ENCODE measurements at places on chromosomes 12 and 14. TPM values are rescaled to one million over a fixed set of nuclear protein-coding genes. Genes with fewer than 3 reads are reported as not detected.

GRCh38 chr14:68592948-68593556, 199.8 kb downstream of the ZFP36L1 start:
- DNase-seq: no peak
- peaks cover 43% of the 10 kb centered on the region for H3K4me1 ChIP-seq
- no peaks in the 10 kb centered on the region for H3K27me3 ChIP-seq

DNA sequence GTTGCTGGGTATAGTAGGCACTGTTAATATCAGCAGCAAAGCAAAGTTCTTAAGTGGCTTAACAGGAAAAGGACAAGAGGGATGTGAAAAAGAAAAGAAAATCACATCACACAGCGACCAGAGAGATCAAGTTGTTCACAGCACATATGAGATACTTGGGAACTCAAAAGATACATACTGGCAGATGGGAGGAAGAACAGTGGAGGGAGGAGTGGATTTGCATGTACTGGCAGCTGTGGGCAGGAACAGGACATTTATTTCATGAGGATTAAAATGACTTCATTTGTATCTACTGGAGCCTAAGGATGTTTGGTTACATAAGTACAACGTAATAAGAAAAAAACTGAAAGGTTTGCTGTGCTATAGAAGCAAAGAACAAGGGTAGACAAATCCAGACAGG, 136.5 kb upstream of the IFNG-AS1 start:
- H3K27ac ChIP-seq: no peak overlapping the region
- H3K4me1 ChIP-seq: no peaks in the 10 kb centered on the region
- no peak overlapping the region for H3K4me3 ChIP-seq
- no peak for DNase-seq
- H3K27me3 ChIP-seq: no peaks in the 10 kb centered on the region

- no peaks in the 10 kb centered on the region for H3K4me1 ChIP-seq
- H3K27ac ChIP-seq: no peak overlapping the region
- DNase-seq: no peak
- H3K27me3 ChIP-seq: no peaks in the 10 kb centered on the region
Observed at GRCh38 chr12:81245458-81245857, 167.6 kb downstream of the ACSS3 start.

Gene KCNC2
- polyA plus RNA-seq: not detected

Gene KRT72
- not detected for polyA plus RNA-seq

GRCh38 chr12:32641287-32641901, 37.7 kb upstream of the DNM1L start:
- H3K27me3 ChIP-seq: no peaks in the 10 kb centered on the region
- H3K27ac ChIP-seq: no peak overlapping the region
- no peak overlapping the region for H3K4me3 ChIP-seq
- no peak for DNase-seq
- peaks cover 87% of the 10 kb centered on the region for H3K36me3 ChIP-seq
- no peaks in the 10 kb centered on the region for H3K4me1 ChIP-seq

- no peaks in the 10 kb centered on the region for H3K4me1 ChIP-seq
- no peak overlapping the region for H3K4me3 ChIP-seq
- no peak for DNase-seq
Observed at GRCh38 chr12:130454296-130454695, 116.6 kb downstream of the PIWIL1 start.

DNA sequence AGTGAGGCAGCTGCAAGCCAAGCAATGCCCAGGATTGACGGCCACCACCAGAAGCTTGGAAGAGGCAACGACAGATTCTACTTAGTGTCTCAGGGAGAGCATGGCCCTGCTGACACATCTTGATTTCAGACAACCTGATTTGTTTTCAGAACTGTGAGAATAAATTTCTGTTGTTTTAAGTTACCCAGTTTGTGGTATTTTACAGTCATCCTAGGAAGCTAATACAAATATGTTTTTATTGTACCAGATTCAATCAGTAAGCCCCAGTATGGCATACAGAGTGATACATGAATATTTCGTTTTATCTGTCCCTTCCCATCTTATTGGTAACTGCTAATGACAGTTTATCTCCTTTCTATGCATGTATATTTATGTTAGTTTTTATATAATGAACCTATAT, 62.3 kb downstream of the SAMD4A start:
- H3K36me3 ChIP-seq: no peaks in the 10 kb centered on the region
- peaks cover 35% of the 10 kb centered on the region for H3K4me1 ChIP-seq
- no peak overlapping the region for H3K27ac ChIP-seq
- no peak overlapping the region for H3K4me3 ChIP-seq

Gene GALNT16
- not detected for polyA plus RNA-seq

DNA sequence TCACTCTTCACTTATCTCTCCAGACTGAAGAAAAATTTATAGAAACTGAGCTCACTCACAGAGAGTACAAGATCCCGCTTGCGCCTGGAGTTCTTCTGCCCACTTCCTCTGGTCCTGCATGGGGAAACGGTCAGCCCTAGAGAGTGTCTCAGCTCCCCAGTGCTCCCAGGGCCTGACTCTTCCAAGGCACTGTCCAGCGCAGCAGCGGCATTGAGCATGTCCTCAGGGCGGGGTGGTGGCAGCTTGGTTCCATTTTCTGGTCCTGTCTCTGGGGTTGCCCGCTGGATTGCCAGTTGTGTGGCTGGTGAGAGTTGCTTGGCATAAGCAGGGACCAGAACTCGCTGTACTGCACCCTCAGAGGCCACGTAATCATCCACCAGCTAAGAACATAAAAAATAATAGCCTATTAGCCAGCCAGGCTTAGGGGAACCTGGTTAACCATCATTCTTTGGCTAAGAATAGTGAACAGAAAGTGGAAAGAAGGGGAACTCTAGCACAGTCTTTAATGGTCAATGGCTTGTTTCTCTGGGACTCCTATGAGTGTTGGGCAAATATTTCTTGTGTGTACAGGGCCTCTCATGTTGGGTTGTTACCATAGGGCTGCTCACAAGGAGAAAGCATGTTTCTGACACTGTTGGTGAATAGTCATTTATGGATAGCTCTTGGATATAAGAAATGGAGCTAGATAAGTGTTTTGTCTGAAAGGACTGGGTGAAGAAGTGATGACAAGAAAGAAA, 13.7 kb upstream of the AJUBA start:
- DNase-seq: no peak
- H3K4me3 ChIP-seq: no peak overlapping the region
- H3K27ac ChIP-seq: no peak overlapping the region
- no peaks in the 10 kb centered on the region for H3K27me3 ChIP-seq

- no peaks in the 10 kb centered on the region for H3K27me3 ChIP-seq
- DNase-seq: no peak
Observed at GRCh38 chr12:67811437-67812361, 163.2 kb downstream of the DYRK2 start.

GRCh38 chr14:75589931-75590330, 11.5 kb downstream of the FLVCR2 start:
- H3K4me3 ChIP-seq: no peak overlapping the region
- no peaks in the 10 kb centered on the region for H3K4me1 ChIP-seq
- H3K36me3 ChIP-seq: no peaks in the 10 kb centered on the region
- no peaks in the 10 kb centered on the region for H3K27me3 ChIP-seq
- no peak overlapping the region for H3K27ac ChIP-seq

DNA sequence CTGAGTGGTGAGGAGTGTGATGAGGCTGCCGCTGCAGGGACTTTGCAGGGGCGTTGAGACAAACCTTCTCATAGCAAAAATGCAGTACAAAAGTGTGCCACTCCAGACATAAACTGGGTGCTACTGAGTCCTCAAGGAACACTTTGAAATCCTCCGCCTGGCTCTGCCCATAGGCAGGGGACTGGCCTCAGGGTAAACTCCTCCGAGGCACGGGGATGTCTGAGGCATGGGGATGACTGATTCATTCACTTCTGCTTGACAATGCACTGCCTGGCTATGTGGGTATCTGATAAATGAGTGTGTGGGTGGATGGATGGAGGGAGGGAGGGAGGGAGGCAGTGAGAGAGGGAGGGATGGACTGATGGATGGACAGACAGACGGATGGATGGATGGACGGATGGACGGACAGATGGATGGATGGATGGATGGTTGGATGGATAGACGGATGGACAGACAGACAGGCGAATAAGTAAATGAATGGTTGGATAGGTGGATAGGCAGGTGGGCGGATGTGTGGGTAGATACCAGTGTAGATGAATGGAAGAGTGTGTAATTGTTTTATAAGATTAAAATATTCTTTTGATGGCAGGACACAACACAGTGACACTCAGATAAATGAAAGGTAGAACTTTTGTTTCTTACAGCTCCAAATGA, 2.1 kb upstream of the BDKRB2 start:
- peaks cover 4% of the 10 kb centered on the region for H3K4me1 ChIP-seq
- H3K27ac ChIP-seq: no peak overlapping the region
- H3K36me3 ChIP-seq: no peaks in the 10 kb centered on the region
- peaks cover 2% of the 10 kb centered on the region for H3K27me3 ChIP-seq

Gene LAG3
- not detected for polyA plus RNA-seq

DNA sequence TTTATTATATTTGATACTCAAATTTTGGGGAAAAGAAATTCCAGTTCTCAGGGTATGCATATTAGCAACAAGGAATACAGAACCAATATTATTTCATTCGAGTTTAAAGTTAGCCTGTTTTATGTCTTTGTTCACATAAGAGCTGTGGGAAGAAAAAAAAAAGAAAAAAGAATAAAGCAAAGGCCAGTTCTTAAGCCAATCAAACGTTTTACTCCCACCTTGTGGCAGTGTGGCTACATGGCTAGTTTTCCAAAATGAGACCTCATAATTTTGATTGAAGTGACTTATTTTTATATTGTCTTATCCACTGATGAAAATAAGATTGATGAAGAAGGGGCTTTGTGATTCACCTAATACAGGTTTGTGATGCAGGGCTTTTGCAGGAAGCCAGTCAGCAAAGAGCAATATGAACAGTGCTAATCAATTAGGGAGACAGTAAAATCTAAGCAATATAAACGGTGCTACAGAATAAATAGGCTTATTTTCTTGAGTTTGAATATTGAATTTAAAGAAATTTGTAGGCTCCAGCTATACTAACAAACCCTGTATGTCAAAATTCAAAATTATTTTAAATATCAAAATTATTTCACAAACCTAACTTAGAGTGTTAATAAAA, 624.1 kb upstream of the FOXG1 start:
- no peak overlapping the region for H3K27ac ChIP-seq
- DNase-seq: no peak
- no peaks in the 10 kb centered on the region for H3K36me3 ChIP-seq
- H3K27me3 ChIP-seq: no peaks in the 10 kb centered on the region
- H3K4me3 ChIP-seq: no peak overlapping the region

Gene IL31
- polyA plus RNA-seq: not detected

DNA sequence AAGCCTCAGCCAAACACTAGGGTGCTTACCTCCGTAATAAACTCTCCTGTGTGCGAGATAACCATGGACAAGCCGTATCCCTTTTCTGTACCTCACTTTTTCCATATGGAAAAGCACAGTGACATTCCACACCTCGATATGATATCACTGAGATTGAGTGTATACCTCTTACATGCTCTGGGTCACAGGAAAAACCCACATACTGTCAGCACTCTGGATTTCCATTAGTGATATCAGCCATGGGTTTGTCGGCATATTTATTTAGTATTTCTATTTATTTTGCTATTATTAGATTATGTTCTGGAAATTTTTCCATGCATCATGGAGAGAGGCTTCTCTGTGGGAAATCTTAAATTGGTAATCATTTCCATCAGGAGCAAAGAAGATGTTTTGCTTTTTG, 28.0 kb upstream of the DAAM1 start:
- DNase-seq: no peak
- no peak overlapping the region for H3K27ac ChIP-seq
- H3K36me3 ChIP-seq: no peaks in the 10 kb centered on the region
- H3K4me3 ChIP-seq: no peak overlapping the region

- H3K27ac ChIP-seq: no peak overlapping the region
- DNase-seq: no peak
- no peaks in the 10 kb centered on the region for H3K36me3 ChIP-seq
- no peak overlapping the region for H3K4me3 ChIP-seq
Observed at GRCh38 chr12:22355011-22355580, 20.6 kb upstream of the ST8SIA1 start.

DNA sequence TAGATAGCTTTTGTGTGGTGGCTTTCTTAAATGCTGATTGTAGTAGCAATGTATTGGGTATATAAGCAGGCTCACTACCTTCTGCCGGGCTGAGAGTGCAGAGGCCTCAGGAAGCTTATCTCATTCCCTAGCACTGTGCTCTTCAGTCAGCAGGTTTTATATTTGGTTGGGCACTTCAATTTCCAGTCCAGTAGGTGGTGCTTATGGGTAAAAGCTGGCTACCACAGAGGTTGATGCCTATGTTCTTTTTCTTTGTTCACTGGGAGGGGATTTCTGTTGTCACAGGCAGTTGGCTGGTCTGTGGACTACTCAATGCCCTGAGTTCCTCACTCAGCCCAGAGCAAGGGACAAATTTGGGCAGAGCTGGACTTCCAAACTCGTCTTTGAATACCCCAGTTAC, 43.0 kb upstream of the GLIPR1 start:
- H3K4me3 ChIP-seq: no peak overlapping the region
- no peaks in the 10 kb centered on the region for H3K27me3 ChIP-seq
- H3K4me1 ChIP-seq: peaks cover 13% of the 10 kb centered on the region
- H3K27ac ChIP-seq: no peak overlapping the region

All from CD14-positive monocyte (primary cell).